BJ (cell line): ENCODE measurements at places on chromosomes 3 and 15.
A peak's percentile ranks its signal among the peaks of the same experiment; 100 is the strongest.

GRCh38 chr15:57005244-57005643 lies 86.8 kb downstream of the TCF12 start:
- DNase-seq, result no peak

DNA sequence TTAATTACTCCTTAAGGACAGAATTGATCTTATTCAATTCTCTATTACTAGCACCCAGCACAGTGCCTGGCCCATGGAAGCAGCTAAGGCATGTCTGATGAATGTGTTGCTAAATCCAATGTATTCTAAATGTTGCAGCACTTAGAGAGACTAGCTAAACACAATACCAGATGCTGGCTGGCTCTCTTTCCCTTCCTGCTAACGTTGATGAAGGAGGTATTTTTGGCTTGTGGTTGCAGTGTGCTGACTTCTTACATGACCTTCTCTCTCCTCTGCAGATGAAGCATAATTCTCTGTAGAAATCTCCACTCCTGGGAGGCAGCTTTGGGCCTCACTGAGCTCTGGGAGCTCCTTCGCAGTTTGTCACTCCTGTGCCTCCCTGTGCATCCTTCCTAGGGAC lies 183.6 kb downstream of the PEX5L start:
- DNase-seq, result no peak

DNA sequence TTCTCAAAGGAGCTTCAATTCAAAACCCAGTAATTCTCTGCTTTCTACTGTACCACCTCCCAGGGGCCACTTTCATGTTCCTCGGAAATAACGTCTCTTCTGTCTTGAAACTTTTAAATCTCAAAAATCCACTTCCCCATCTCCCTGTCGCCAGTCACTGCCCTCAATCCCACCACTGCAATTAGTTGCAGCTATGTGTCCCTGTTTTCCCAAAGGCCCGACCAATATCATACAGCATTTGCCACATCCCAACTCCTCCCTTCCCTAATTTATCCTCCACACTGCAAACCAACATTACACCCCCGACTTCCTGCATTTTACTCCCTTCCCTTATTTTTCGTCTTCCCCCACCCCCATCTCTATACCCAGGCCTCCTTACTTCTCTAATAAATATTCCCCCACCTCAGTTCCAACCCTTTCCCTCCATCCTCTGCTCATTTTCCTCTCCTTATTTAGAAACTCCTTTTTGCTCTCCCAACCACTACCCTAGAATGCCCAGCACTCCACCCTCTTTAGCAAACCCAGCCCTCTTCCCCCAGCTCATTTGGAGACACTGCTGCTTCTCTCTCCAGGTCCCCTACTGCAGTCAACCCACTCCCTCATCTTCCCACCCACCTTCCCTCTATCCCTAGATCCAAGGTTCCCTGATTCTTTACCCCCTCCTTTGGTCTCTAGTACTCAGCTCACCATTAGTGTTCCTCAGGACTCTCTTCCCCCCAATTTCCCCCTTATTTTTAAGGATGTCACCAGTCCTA lies 1.1 kb downstream of the NPTN start:
- DNase-seq, result no peak

- no peak for DNase-seq
Observed at GRCh38 chr3:468172-468571, 271.6 kb downstream of the CHL1 start.

GRCh38 chr15:98203872-98204660 lies 243.6 kb downstream of the ARRDC4 start:
- no peak for DNase-seq

DNA sequence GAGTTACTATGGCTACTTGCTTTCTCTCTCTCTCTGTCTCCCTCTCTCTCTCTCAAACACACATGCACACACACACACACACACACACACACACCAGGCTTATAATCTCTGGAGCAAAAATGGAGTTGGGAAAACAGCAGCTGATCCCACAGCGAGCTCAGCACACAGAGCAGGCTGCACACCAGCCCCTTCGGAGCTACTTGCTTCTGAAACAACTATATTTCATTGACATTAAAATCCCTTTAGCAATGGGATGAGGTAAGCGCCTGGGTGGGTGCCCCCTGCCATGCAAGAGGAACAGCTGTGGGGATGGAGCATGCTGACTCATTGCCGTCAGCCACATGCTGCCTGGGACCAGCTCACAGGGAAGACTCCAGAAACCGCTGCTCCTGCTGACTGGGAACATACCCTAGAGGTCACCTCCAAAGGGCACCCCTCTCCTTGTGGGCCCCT lies 45.7 kb downstream of the B3GNT5 start:
- peak; percentile 35 for DNase-seq

- no peak for DNase-seq
Observed at GRCh38 chr15:49865925-49866757, 245.3 kb downstream of the DTWD1 start.

DNA sequence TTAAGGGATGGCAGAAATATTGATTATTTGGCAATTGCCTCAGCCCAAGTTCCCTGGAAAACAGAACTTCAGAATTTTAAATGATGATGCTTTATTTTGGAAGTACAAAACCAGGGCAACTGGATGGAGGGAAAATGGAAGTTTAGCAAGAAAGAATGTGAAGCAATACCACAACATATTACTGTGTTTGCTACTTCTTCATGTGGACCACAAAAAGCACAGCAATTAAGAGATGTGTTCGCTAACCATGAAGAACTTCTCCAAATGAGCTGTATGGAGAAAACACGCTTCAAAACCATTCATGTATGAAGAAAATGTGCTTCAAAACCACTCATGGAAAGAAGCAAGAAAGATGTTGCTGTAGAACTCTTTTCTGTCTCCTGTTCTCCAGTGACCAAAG lies 64.7 kb upstream of the ARL6 start:
- DNase-seq, result no peak

GRCh38 chr15:34796847-34797435 lies 1.6 kb upstream of the ACTC1 start:
- no peak for DNase-seq

DNA sequence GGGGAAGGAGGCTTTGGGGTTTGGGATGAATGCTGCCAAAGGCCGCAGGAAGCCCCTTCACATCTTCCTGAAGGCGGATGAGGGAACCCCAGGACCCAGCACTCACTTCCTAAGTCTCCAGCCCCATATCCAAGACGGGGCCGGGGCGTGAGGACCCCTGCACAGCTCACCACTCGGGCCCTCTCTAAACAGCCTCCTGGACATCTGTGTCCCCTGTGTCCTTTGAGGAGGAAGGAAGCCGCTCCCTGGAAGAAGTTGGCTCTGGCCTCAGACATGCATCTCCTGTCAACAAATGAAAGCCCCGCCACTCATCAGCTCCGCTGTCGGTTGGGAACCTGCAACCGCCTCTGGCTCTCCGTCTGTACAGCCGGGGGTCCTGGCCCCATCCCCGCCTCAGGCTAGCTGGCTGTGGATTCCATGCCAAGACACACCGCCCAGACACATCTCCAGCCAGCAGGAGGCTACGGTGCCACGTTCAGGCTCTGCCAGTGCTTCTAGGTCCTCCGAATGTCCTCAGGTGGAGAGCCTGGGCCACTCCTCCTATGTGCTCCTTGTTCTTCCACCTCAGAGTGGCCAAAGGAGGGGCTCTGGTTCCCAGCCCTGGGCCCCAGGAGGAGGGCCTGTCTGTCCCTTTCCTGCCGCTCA lies 140.0 kb upstream of the MEF2A start:
- DNase-seq, result no peak

GRCh38 chr3:10358309-10358980 lies 37.5 kb upstream of the SEC13 start:
- no peak for DNase-seq

DNA sequence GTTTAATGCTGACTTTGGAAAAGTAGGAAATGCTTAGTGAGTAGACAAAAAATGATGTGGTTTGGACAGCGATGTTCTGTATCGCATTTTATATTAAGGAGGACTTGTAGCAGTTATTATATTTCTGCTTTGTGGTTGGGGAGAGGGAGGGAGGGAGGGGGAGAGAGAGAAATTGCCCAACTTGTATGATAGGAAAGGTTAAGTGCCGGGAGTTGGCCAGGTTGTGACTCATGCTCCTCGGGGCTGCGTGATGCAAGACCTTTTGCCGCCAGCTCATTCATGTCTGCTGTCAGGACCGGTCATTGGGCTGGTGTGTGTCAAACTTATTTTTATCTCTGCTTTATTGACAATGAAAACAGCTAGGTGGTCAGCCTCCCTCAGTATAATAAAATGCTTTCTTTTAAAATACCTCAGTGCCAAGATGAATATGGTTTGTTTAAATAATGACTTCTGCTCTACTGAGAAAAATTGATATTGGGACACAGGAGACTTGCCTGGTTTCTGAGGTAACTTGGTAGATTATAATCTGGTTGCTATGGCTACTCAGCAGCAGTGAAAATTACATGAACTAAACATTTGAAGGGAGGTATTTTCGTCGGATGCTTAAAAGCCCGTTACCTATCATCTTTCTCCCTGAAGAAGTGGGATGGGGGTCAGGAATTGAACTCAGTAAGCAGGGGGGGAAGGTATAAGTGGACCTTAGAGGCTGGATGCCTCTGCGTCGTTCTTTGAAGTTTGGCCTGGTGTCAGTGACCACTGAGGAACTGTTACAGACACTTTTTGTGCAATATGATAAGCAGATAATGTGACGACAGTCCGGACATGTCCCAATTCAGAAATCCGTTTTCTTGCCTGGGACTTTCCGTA lies 90.7 kb downstream of the FNDC3B start:
- peak; percentile 98 for DNase-seq

GRCh38 chr3:185089751-185090150 lies 63.1 kb downstream of the C3orf70 start:
- DNase-seq, result no peak

DNA sequence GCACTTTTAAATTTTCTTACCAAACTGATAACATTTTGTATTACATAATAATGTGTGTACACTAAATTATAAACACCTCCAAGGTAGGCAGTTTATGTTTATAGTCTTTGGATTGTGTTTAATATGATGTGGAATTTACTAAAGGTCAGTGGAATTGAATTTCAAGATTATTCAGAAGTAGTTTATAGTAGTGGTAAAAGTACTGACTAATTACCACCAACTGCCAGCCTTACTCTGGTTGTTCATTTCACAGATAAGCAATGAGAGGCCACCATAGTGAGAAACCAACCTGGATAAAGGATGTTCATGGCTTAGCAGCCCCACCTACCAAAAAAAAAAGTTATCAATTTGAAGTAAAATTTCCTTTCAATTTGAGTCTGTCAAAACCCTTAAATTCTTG lies 54.0 kb upstream of the EIF5A2 start:
- DNase-seq, result no peak

DNA sequence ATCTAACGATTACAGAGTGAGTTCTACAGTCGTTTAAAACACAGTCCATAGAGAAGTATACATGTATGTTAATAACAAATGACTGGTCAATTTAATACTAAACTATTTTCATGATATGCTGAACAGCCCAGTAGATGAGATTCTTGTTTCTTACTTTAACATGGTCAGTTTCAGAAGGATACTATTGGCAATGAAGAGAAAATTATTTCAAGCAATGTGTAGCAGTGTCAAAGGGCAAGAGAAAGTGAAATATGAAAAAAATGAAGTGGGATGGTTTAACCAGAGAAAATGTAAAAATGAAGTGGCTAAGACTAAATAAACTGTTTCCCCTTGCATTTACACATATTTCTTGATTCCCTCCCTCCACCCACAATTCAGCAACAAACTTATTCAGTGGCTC lies 192.1 kb upstream of the TTC14 start:
- DNase-seq, result no peak

DNA sequence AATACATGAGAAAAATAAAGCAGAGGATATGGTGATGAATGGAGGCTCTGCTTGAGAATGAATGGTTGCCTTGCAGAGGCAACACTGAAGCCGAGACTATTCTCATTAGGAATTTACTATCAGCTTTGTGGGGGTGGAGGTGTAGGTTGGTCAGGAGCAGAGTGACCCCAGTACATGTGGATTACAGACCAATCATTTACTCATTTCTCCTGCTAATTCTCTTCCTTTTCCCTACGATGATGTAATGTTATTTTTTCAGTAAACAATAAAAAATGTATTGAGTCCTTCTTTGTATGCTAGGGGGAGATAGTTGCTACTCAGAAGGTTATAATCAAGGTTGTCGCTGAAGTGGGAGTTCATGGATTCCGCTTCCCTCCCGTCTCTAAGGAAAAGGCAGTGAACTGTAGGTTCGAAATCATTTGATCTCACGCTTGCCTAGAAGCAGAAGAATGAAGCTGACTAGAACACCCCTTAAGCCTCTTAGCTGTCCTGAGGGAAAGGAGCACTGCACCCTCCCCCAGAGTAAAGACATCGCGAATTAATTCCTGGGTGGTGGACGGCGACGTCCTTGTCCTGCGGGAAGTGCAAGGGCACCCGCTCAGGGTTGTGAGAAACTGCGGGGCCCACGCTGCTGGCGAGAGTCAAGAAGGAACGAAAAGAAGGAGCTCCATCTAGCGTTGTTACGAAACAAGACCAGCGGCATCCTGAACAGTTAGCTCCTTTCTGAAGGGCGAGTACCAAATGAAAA lies 213.2 kb upstream of the PFN2 start:
- no peak for DNase-seq

DNA sequence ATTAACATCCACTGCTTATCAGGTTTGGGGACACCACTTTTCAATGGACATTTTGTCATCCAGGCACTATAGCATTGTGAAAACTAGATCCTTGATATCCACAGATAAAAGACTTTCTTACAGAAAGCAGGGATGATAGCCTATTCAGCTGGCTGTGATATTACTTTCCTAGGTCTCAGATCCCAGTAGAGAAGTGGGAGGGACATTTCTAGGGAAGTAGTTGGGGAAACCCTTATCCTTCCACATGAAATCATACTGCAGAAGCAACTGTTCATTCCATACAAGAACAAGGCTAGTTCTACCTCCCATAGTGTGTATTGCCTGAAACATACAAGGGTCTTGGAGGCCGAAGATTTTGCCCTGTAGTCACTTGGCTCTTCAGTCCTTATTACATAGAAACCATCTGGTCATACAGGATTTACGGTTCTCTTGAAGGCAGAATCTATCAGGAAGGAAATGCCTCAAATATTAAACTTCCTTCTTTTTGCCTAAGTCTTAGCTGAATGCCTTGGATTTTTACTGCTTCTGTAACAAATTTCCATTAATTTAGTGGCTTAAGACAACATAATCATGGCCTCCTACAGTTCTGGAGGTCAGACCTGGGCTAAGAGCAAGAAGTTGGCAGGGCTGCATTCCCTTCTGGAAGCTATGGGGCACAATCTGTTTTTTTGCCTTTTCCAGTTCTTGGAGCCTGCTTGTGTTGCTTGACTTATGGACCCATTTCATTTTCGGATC lies 119.4 kb downstream of the ECT2 start:
- DNase-seq, result no peak

DNA sequence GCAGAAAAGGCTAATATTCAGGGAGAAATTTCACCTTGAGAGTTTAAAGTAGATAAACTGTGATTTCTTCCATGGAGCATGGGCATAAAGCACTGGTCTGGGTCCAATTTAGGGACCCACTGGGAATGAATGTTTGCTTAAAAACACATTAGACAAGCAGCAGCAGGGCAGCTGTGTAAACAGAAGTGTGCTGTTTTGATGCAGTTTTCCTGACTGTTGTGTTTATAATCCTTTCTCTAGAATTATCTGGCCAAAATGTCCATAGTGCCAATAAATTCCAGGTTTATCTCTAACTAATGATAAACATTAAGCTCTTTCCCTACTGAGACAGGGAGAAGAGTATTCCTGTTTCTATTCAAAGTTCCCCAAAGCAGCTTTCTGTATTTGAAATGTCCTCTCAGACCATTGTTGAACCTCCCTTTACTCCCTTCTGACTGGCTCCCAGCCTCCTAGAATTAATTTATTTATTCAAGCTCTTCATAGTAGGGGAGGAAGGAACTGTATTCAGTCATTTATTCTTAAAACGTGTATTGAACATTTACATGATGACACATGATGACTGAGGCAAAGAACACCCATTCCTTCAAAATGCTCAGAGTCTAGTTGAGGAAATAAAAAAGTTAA lies 7.0 kb upstream of the TM4SF18 start:
- DNase-seq, result no peak

GRCh38 chr3:156525808-156526207 lies 29.1 kb downstream of the SSR3 start:
- DNase-seq, result no peak
